ENCODE measurements at places on chromosomes 2 and 18.

GRCh38 chr2:217367464-217367863 lies 507.6 kb upstream of the TNP1 start:
- DNase-seq: no peak

- DNase-seq: no peak
Measured at GRCh38 chr2:142862847-142863246, 14.6 kb upstream of the KYNU start.

- DNase-seq: no peak
Measured at GRCh38 chr2:196660244-196660643, 20.7 kb downstream of the CCDC150 start.

DNA sequence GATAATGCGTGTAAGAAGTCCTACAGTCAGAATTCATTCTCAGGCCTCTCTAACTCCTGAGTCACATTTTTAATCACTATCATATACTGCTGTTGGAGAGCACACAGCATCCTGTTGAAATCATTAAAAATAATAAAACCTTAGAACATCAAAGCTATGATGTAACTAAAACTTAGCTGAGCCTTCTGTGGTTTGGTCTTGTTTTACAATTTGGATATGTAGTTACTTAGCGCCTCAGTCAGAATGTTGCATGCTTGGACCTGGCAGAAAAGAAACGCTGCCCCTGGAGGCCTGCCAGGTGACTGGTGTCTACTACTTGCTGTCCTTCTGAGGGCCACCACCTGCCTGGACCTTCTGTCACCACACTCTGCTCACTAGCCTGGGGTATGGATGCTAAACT lies 261.1 kb upstream of the RASGRP3 start:
- no peak for DNase-seq

DNA sequence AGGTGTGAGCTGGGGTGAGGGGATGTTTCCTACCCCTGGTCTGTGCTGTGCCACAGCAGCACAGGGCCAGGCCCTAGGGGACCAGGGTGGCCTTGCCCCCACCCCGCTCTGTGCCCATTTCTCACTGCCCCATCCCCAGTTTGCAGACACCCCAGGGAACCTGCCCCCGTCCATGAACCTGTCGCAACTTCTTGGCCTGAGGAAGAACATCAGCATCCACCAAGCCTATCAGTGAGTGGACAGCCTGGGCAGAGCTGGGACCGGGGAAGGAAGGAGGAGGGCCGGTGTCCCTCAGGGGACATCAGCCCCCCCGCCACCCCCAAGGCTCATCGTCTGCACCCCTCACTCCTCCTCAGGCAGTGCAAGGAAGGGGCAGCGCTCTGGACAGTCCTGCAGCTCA lies 7.5 kb downstream of the PROM2 start:
- no peak for DNase-seq

GRCh38 chr2:10283106-10284062 lies 19.3 kb upstream of the HPCAL1 start:
- no peak for DNase-seq

DNA sequence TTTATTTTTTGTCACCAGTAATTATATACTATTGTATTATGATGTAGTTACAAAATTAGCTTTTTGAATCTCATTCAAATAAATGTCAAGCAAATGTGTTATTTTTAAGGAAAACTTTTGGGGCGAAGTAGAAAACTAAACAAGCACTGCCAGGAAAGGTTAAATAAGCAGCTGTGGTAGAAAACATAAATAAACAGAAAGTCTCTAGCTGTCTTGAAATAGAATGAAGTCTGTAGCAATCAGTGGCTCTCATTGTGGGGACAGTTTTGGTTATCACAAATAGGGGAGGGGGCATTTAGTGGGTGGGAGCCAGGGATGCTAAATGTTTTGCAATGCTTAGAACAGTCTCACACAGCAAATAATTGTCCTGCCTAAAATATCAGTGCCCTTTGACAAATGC lies 3.4 kb downstream of the INSIG2 start:
- DNase-seq: no peak
